ENCODE measurements at places on chromosomes 3 and 15.

DNA sequence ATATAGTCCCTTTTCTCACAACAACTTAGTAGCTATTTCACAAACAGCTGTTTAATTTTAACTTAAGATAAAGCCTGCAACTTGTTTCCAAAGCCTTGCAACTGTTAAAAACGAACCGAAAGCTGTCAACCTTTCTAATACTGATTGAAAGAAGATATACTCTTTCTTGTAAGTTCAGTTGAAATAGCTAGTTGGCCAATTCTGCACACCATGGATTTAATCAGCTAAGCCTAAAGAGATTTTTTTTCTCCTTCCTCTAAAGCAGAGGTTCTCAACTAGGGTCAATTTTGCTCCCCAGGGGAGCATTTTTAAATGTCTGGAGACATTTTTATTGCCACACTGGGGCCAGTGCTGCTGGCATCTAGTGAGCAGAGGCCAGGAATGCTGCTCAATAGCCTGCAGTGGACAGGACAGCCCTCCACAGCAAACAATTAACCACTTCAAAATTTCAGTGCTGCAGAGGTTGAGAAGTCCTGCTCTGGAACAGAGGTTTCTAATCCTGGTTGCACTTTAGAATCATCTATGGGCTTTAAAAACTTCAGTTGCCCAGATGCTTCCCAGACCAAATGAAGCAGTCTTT, 26.2 kb downstream of the MINDY4B start:
- no peak for DNase-seq

GRCh38 chr15:100216182-100216581, 125.6 kb downstream of the ADAMTS17 start:
- DNase-seq, result no peak

DNA sequence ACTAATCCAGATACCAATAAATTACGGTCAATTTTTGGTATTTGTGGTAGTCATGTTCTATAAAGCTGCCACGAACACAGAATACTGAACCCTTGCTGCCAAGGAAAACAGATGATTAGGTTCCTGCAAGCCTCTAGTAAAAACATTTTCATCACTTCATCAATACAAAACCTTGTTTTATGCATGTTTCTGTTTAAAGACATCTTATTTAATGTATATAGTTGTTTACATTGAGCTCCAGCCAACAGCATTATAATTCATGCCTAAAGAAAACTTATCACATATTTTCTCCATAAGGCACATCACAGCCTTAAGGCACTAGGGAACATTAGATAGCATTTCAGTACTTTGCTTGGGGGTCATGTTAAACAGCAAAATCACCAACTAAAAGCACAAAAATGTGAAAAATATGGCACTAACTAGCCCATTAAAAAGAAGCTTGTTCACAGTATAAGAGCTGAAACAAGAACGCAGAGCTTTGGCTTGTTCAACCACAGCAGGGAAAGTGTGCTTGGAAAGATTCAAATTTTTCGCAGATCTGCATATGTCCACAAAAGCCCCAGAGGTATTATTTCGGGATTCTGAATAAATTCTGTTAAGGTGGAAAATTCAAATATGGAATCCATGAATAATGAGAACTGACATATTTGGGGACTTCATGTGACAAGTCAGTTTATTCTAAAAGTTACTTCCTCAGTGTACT, 27.7 kb downstream of the POLQ start:
- DNase-seq, result no peak

GRCh38 chr3:132787616-132788300, 65.5 kb upstream of the NPHP3 start:
- DNase-seq, result no peak

DNA sequence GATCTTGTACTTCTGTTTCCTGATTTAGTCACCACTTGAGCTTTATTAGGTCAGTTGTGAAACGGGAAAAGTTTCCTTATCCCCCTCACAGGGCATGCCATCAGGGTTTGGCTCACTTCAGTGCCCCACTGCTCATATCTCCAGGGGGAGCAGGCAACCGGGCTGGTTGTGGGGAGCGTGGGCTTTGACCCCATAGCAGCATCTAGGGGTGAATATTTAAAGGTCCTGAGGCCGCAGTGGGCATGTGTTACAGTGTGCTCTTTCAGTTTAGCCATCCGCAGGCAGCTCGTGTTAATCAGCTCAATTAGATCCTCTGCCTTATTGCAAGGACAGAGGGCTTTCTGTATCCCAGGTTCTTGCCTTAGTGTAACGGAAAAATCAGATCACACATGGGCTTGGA, 71.9 kb downstream of the MRPL46 start:
- no peak for DNase-seq

DNA sequence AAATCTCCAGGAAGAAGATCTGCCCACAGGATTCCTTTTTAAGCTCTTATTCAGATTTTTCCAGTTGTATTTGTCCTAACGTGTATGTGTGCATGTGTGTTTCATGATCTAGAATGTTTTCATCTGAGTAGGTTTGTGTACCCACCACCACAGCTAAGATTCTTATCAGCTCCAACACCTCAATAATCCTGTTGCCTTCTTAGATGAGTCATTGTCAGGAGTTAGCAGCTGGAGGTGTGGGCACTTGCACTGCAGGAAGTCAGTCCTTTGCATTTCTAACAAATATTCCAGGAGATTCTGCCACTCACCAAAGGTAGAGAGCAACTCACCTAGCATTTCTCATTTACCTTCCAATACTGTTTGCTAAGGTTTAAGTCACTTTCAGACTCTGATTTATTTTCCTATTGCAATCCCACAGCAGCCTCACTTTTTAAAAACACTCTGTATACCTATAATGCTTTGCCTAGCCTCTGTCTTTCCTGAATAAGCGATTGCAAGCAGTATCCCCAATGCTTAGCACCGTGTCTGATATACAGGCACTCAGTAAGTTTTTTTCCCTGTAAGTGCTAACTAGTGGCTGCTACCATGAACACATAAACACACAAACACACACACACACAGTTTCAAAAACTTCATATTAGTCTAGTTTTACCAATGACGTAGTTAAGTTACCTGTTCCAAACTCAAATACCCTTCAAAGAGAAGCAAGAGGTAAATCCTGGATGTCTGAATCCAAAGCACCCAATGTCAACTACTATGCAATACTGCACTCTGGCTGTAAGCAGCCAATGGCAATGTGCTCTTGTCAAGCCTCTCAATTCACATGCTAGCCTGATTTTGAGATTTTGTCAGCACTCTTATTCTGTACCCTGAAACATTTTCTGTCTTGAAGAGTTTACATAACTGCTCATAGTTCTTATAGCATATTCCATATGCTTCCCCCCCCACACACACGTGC, 713.5 kb upstream of the LMCD1 start:
- no peak for DNase-seq

Measured in activated CD8-positive, alpha-beta memory T cell treated with anti-CD3 and anti-CD28 coated beads for 48 hours (primary cell).